ENCODE measurements at places on chromosomes 4 and X. TPM values are rescaled to one million over a fixed set of nuclear protein-coding genes. Genes with fewer than 3 reads are reported as not detected.

PDE5A gene
- polyA plus RNA-seq, result 0.82 TPM

PROM1 gene
- polyA plus RNA-seq, result not detected

ACE2 gene
- polyA plus RNA-seq, result not detected

UNC5C gene
- 0.03 TPM for polyA plus RNA-seq

ATP7A gene
- polyA plus RNA-seq, result 2.3 TPM

KLKB1 gene
- 0.10 TPM for polyA plus RNA-seq

TEX13D gene
- polyA plus RNA-seq, result not detected

SCRG1 gene
- 0.07 TPM for polyA plus RNA-seq

PRR32 gene
- not detected for polyA plus RNA-seq

UCHL1 gene
- not detected for polyA plus RNA-seq

MGARP gene
- polyA plus RNA-seq, result 0.19 TPM

ASMT gene
- polyA plus RNA-seq, result not detected

- DNase-seq, result no peak
Measured at GRCh38 chrX:119174900-119175299, 47.3 kb upstream of the KIAA1210 start.

GRCh38 chrX:40174854-40175510, 77.2 kb upstream of the BCOR start:
- DNase-seq, result no peak

- no peak for DNase-seq
Measured at GRCh38 chr4:176883681-176884418, 91.1 kb upstream of the VEGFC start.

DNA sequence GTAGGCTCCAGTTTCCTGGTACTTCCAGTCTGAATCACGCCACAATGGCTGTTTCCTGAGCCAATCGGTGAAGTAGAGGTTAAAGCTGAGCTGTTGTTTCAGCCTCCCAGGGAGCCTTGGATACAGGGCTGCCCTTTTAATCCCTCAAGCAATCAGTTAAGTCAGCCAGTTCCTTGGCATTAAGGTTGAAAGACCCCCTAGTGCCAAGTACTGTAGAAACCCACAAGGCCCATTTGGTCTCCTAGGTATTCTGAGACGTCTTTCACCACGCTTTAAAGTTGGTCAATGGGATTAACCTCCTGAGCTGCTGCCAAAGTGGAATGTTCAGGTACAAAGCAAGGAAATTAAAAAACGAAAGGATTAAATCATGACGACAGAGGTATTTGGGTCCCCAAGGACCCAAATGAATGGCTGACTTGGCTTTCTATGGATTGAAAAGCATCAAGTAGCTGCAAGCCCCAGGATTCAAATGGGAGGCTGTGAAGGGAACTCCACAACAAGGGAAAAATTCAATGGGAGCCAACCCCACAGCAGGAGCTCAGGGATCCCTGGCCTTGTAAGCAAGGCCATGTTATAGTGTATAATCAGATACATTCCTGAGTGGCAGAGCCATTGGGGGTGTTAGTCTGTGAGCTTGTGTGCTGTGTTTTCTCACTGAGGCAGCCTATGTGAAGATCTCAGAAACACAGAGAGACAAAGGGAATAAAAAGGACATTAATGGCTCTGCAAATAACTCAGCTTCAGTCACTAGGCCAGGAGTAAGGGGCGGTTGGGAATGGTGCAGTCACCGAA, 86.0 kb downstream of the ATG4A start:
- no peak for DNase-seq

- DNase-seq, result no peak
Measured at GRCh38 chrX:6384371-6384770, 150.5 kb downstream of the VCX3A start.

DNA sequence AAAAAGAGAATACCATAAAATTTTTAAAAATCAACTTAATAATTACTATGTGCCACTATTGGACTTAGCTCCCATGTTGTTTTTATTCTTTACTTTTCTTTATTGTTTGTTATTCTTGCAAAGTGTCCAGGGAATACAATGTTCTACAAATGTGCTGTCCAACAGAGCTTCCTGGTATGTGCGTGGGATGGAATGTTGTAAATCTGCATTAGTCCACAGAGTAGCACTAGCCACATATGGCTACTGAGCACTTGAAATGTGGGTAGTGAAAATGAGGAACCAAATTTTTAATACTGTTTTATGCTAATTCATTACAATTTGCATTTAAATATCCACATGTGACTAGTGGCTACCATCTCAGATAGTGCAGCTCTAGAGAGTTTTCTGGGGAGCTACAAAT, 14.3 kb upstream of the CORIN start:
- no peak for DNase-seq

- DNase-seq, result no peak
Measured at GRCh38 chr4:1574601-1575417, 109.3 kb downstream of the FAM53A start.

- DNase-seq, result no peak
Measured at GRCh38 chr4:15753786-15754185, 24.3 kb upstream of the CD38 start.

- DNase-seq, result no peak
Measured at GRCh38 chrX:118595501-118596042, 100.0 kb downstream of the DOCK11 start.

GRCh38 chr4:130186931-130187330, 1091.0 kb downstream of the C4orf33 start:
- no peak for DNase-seq

- peak; percentile 6 for DNase-seq
Measured at GRCh38 chr4:44760142-44760898, 34.0 kb upstream of the GNPDA2 start.

GRCh38 chr4:116664198-116664597, 421.2 kb downstream of the TRAM1L1 start:
- DNase-seq, result no peak

GRCh38 chr4:102869569-102870197, 891 bp downstream of the CISD2 start:
- DNase-seq, result no peak

GRCh38 chr4:70657326-70657725, 9.0 kb downstream of the JCHAIN start:
- DNase-seq, result no peak

DNA sequence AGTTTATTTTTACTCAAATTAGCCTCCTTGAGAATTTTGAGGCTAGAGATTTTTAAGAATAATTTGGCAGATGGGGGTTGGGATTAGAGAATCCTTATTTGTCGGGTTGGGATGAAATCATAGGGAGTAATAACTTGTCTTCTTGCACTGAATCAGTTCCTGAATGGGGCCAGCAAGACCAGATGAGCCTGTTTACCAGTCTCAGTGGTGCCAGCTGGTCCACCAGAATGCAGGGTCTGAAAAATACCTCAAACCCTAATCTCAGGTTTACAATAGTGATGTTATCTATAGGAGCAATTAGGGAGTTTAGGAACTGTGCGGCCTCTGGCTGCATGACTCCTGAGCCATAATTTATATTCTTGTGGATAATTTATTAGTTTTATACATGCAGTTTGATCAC, 705.9 kb upstream of the AGA start:
- no peak for DNase-seq

DNA sequence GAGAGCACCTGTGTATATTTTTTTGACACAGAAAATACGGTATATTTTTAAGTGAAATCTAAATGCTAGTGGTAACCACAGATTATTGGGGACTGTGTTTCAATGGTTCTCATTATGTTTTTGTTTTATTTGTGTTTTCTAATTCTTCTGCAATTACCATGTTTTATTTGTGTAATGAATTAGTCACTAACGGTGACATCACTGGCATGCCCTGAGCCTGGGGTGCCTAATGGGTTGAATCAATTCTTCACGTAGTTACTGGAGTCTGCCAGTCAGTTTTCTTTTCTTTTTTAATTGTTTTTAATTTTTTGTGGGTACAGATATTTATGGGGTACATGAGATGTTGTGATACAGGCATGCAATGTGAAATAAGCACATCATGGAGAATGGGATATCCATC, 168.8 kb downstream of the RELL1 start:
- no peak for DNase-seq

DNA sequence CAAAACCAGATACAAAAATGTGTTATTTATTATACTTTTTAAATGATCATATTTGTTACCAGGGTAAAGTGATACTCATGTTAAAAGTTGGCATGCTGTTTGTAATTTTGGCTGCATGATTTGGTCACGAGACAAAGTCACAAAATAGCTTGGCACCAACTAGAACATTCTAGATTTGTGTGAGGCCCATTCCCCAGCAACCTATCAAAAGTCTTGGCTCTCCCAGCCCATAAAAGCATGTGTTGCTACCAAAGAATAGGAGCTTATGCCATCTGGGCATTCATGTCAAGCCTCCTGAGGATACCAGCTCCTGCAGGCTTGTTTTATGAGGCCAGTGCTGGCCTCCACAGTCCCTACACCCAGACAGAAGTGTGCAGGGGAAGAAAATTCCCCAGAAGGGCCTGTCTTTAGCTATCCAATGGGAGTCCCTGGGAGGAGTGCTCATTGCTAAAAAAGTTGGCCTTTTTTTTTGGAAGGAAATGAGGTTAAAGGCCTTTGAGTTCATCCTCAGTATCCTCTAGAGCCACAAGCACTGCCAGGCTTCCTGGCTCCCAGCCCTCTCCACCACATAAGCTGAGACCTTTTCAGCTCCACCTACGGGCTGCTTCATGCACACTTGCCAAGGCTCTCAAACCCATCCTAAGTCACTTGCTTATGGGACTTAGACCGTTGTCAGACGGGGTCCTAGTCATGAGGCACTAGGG, 211.9 kb upstream of the EOLA2 start:
- DNase-seq, result no peak

DNA sequence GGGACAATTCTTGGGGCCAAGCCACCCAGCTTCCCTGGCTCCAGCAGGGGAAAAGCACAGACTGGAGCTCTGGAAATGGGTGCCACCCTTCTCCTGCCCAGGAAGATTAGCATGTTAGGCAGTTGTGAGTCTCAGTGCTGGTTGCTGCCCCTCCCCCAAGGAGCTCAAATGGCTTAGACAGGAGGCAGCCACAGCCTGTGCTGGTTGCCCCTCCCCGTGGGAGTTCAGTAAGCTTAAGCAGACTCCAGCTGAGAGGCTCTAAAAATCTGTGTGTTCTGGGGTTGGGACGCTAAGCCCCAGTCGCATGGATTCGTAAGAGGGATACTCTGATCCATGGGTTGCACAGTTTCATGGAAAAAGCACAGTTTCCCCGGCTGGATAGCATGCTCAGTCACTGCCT, 92.7 kb upstream of the NDST3 start:
- DNase-seq, result no peak

- DNase-seq, result no peak
Measured at GRCh38 chrX:46407753-46408130, 137.5 kb downstream of the ZNF674 start.

GRCh38 chrX:10972706-10973105, 138.4 kb upstream of the HCCS start:
- DNase-seq, result no peak

DNA sequence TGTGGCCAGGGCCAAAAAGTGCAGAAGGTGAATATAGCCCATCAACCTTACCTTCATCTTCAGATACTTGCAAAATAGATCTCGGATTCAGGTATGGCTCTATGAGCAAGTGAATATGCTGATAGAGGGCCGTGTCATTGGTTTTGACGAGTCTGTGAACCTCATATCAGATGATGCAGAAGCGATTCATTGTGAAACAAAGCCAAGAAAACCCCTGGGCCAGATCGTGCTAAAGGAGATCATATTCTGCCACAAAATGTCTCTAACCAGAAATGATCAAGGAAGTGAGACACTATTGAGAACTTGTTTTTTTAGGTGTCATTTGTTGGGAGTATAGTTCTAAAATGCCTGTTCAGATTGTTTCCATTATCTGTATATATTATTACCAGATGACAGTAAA, 48.3 kb downstream of the PDK3 start:
- no peak for DNase-seq

- DNase-seq, result peak; percentile 20
Measured at GRCh38 chrX:49876750-49877149, 2.5 kb upstream of the USP27X start.

GRCh38 chrX:124086411-124086810, 124.9 kb downstream of the STAG2 start:
- no peak for DNase-seq

DNA sequence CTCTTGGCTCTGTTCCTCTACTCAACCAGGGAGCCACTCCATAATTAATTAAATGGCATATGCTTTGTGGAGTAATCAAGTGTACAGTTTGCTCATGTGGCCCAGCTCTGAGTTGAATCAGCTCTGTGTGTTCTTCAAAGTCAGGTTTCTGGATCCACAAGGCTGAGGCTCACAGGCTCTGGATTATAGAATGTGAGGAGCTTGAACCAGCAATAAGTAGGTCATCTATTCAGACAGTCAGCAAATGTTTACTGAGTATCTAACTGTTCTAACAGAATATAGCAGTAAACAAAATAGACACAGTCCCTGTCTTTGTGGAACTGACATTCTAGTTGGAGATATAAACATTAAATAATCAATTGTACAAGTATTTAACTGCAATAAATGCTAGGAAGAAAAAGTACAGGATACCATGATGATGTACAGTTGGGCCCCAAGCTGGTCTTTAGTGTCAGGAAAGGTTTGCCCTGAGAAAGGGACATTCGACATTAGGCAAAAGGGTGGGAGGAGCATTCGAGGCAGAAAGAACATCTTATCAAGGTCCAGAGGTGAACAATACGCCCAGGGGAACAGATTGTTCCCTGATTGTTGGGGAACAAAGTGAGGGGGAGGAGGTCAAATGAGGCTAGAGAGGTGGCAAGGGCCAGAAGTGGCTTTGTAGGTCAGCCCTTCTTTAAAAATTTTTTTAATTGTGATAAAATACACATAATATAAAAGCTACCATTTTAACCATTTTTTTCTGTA, 20.5 kb upstream of the TSR2 start:
- DNase-seq, result no peak

GRCh38 chrX:140724736-140725135, 15.2 kb downstream of the LINC00632 start:
- no peak for DNase-seq

DNA sequence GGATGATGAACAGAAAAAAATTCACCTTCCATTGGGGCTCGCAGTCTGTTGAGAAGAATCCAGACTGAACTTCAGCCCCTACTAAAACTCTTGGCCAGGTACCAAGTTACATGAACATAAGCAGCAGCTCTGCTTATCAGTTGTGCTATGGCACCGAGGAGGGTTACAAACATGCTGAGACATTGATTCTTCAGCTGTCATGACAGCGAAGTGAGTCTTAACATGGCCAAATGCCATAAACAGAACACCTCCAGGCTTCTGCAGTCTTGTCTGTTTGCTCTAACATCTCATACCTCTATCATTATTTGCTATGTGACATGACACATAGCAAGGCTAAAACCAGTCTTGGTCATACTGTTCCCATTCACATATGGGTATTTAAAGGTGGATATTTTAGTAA, 521.5 kb downstream of the GRID2 start:
- no peak for DNase-seq

DNA sequence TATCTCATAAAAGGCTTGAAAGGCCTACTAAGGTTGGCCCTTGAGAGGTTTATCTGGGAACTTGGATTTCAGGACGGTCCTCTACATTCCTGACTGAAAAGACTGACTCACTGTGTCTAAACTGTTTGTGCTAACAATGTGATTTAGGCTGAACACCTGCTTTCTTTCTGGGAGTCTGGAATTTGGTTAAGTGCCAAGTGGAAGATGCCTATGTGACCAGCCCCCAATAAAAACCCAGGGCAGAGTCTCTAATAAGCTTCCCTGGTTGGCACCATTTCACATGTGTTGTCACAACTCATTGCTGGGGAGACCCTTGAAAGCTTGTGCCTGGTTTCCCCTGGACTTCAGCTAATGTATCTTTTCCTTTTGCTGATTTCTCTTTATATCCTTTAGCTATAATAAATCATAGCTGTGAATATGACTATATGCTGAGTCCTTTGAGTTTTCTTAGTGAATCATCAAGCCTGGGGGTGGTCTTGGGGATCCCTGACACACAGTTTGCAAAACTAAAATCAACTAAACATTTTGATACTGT, 55.1 kb downstream of the GPR82 start:
- DNase-seq, result no peak

- no peak for DNase-seq
Measured at GRCh38 chrX:123818243-123818642, 41.6 kb upstream of the XIAP start.

All from CD14-positive monocyte (primary cell).